ENCODE measurements at places on chromosomes 1 and 21.

GRCh38 chr21:46229133-46229922 is 754 bp upstream of the LSS start:
- no peak for DNase-seq

DNA sequence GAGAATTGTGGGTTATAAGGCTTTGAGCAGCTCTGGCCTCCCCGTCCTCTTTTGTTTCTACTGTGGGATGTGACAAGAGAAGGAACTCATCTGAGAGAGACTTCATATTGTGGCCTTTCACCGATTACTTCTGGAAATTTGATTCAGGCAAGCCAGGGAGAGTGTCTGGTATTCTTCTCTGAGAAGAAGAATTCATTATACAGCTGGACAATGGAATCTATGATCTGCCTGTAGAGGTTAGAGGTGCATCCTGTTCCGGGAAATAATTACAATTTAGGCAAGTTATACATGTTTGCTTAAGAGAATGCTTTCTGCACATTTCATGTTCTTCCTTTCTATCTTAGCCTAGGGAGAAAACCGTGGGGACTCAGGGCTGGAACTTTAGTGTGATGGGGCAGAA is 12.8 kb upstream of the RNU1-2 start:
- no peak for DNase-seq

DNA sequence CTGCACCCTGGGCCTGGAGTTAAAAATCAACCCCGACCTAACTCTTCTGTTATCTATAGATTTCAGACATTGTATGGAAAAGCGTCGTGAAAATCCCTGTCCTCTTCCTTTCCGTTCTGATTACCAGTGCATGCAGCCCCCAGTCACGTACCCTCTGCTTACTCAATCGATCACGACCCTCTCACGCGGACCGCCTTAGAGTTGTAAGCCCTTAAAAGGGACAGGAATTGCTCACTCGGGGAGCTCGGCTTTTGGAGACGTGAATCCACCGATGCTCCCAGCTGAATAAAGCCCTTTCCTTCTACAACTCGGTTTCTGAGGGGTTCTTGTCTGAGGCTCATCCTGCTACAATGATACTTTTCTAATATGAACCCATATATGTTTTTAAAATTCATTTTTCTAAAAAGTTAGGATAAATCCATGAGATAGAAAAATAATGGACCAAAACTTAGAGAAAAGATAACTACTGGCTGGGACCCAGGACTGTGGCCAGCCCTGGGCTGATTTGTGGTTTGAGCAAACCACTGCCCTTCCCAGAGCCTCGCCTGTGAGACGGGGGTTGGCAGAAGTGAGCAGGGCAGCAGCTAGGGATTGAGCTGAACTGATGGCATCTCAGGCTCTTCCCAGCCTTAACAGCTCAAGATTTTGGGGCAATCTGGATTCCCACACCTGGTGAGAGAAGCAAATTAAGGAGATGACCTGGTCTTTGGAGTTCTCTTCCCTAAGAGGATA is 5.0 kb downstream of the UQCRHL start:
- DNase-seq, result no peak

GRCh38 chr1:236058141-236058934 is 6.6 kb downstream of the NID1 start:
- no peak for DNase-seq

GRCh38 chr1:5464366-5464765 is 527.9 kb downstream of the NPHP4 start:
- DNase-seq, result no peak

DNA sequence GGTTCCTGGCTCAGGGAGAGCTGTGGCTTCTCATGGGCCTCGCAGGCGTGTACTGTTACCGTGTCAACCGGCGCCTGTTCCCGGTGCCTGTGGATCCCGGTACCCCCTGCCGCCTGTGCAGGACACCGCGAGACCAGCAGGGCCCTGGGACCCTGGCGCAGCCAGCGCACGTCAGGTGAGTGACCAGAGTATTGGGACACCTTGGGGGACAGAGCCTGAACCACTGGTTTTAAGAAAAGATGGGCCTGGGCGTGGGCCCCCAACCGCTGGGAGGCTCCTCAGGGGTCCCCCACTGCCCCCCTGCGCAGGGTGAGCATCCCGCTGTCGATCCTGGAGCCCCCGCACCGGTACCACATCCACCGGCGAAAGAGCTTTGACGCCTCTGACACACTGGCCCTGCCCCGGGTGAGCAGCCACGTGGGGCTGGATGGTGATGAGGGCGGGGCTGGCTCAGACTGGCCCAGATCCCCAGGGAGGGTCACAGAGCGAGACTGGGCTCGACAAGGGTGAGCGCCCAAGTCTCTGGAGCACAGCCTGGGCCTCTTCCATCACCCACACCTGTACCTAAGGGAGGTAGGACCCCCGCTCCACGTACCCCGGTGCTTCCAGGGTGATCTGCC is 10.5 kb downstream of the MIIP start:
- no peak for DNase-seq

GRCh38 chr1:221347706-221348105 is 394.2 kb downstream of the DUSP10 start:
- peak; percentile 58 for DNase-seq

DNA sequence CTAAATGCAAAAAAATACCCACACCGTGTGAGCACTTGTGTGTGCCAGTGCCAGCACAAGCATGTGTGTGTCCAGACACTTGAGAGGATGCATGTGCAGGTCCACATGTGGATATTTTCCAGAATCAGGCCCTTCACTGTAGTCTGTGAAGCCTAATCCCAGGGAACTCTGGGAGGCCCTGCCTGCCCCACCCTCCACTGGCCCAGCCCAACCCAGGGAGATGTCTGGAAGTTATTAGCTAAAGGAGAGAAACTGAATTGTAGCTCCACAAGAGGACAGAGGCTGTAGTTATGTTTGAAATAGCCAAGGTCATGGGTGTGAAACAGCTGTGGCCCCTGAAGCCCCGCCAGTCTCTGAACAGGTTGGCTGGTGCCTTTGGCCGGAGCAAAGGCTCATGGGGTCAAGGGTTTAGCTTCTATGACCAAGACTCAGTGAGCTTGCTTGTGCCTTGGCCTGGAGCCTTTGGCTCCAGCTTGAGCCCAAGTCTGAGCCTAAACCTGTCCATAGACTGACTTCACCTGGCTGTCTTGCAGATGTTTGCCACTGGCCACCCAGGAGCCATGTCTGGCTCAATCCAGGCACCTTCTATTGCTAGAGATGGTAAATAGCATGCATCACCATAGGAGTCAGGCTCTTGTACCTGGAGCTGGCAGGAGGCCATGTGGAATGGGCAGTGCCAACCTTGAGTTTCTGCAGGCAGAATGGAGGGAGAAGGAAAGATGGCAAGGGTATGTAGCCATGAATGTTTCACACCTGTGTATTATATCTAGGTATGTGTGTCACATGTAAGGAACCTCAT is 69.9 kb downstream of the TMEM53 start:
- no peak for DNase-seq

- DNase-seq, result no peak
Measured at GRCh38 chr1:36654586-36654985, 171.9 kb upstream of the CSF3R start.

- DNase-seq, result no peak
Measured at GRCh38 chr1:92755541-92756461, 29.1 kb downstream of the EVI5 start.

- DNase-seq, result no peak
Measured at GRCh38 chr1:228528612-228529011, 41.4 kb downstream of the RNF187 start.

DNA sequence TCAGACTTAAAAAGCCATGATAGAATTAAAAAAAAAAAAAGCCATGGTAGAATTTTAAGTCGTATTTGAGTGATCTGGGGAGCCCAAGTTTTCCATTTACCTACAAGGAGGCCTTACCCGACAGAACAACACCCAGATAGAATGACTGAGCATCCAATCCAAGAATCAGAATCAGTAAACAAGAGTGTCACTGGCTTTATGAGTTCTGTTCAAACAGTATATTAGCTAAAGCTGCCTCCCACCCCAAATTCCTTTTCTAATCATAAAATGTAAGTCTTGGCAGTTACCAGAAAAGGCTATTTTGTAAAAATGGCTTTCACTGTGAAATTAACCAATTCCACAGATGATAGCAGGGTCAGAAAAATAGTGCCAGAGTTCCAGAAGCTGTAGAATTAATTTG is 1.2 kb downstream of the GTF2B start:
- no peak for DNase-seq

DNA sequence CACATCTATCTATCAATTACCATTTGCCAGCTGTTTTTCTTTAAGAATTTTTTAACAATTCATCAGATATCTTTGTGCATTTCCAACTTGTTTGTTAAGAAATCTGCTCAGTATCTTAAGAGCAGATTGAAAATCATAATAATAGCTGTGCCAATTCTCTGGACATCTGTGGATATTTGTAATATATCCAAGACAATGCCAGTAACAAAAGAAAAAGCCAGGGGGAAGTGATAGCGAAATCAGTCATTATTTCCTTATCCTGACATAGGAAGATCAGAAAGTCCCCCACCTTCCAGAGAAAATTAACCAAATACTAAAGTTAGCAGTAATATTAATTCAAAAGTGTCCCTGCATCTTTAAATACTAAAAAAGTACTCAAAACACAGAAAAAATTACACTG is 217.1 kb downstream of the RERE start:
- DNase-seq, result no peak

DNA sequence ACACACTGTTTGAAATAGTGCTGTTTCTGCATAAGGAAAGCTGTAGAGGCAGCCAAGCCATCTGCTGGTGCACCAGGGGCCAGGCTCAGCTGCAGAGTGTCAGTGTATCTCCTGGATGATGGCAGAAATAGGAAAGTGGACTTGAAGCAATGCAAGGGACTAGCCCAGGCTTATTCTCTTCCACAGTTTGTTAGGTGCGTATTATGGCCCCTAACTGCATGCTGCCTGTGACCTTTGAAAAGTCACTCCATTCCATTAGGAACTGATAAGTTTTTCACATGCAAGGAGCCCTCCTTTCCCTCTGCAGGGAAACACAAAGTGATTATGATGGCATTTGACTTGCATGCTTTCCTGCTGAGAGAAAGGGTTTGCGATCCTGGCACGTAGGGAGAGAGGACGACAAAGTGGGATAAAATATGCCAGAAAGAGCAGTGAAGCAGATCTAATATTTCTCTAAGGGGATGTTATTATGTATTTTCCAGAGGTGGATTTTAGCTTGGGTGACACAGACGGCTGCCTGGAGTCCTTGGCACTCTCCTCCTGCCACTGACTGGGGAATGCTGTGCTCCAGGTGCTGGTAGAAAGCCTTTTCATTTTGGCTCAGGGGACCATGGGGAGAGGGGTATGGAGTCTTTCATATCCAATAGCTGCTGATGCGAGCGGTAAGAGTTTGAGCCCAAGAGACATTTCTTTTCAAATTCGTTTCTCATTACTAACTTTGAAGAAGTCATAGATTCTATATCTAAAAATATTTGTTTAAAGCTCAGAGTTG is 402.1 kb upstream of the B3GALT2 start:
- no peak for DNase-seq

DNA sequence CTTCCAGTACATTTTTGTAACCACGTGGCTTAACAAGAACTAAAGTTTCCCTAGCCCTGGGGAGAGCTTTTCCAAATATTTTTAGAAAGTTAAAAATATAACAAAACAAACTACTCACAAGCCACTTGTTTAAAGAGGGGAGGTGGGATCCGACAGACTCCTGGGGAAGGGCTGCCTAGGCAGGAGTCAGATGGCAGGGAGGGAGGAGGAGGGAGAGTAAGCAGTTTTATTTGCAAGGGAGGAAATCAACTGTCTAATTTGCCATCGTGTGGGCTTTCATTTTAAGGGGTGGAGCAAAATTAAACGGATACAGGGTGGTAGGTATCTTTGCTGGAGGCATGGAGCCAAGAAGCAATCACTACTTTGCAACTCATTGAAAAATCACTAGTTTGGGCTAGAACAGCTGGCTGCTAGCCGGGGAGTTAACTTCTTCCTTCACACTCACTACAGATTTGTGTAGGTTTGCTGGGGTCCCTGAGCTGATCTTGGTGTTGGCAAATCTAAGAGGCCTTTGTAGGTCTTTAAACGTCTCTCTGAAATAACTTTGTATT is 8.8 kb downstream of the BARHL2 start:
- DNase-seq, result no peak

DNA sequence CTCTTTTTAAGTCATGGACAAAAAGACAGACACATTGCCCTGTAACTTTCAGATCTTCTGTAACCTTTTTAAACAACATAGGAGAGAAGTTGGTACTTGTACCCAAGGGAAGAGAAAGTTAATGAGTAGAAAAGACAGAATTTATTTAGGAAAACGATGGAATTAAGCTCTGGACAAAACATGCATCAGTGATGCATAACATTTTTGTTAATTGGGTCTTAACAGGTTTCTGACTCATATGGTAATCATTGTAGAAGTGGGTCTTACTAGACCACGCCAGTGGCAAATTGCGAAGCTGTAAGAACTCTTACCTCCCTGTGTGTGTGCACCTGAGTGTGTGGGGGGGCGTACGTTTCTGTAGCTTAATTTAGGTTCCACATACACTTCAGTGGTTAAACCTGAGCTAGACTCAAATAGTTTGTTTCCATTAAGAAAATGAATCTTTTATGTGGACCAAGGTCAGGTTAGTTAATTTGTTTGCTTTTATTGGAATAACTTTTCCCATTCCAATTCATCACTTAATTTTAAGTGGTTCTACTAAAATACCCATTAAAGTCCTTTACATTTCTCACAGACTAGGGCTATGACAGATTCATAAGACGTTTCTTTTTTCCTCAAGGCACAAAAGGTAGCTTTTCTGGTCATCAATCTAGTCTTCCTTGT is 48.1 kb downstream of the NFIA start:
- DNase-seq, result no peak

DNA sequence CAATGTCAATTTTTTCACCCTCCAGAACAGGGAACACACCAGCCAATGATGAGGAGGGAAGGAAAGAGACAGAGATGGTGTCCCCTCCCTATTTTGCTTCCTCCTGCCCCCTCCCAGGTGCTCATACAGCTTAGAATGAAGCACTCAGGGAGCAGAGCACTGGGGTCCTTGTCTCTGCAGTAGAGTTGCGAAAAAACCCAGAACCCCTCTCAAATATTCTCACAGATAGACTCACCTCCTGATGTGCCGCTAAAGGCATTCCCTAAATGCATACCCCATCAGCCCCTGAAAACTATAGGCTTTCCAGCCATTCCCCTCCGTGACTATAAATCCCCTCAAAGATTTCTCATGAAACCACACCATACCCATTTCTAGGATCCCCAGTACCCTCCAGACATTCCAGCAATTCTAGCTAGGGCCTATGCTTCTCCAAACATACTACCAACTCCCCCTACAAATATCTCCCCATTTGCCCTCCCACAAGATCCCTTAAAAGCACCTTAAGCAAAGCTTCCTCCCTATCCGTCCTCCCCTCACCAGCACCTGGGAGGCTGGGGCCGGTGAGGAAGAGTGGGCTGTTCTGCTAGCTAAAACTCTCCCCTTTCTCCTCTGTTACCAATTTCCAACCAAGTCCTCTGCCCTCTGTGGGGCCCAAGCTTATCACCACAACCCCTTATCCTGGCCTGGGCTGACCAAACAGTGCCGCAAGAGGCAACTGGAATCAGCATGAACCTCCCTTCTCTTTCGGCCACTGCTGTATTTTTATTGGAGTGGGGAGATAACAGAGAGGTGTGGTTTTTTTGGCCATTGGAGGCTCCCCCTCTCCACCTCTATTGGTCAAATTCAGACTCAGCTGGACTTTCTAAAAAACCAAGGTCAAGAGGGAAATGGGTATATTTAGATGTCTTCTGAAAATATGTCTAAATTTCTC is 54.7 kb downstream of the RHBG start:
- no peak for DNase-seq

Measured in epithelial cell of esophagus (primary cell).